ENCODE measurements at places on chromosomes 7 and 10.

DNA sequence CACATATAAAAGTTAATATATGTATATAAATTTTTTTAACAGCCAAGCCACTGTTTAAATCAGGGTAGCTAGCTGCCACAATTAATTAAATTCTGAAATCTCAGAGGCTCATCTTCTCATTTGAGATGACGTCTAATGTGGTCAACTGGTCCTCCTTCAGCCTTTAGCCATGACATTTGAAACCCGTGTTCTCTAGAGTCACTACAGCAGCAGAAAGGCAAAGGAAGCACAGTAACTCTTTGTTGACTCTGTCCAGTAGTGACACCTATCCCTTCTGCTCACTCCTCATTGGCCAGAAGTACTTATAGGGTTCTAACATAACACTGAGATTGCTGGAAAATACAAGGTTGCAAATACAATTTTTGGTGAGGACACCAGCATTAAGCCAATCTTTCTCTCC lies 555.5 kb downstream of the ETV1 start:
- DNase-seq: no peak

DNA sequence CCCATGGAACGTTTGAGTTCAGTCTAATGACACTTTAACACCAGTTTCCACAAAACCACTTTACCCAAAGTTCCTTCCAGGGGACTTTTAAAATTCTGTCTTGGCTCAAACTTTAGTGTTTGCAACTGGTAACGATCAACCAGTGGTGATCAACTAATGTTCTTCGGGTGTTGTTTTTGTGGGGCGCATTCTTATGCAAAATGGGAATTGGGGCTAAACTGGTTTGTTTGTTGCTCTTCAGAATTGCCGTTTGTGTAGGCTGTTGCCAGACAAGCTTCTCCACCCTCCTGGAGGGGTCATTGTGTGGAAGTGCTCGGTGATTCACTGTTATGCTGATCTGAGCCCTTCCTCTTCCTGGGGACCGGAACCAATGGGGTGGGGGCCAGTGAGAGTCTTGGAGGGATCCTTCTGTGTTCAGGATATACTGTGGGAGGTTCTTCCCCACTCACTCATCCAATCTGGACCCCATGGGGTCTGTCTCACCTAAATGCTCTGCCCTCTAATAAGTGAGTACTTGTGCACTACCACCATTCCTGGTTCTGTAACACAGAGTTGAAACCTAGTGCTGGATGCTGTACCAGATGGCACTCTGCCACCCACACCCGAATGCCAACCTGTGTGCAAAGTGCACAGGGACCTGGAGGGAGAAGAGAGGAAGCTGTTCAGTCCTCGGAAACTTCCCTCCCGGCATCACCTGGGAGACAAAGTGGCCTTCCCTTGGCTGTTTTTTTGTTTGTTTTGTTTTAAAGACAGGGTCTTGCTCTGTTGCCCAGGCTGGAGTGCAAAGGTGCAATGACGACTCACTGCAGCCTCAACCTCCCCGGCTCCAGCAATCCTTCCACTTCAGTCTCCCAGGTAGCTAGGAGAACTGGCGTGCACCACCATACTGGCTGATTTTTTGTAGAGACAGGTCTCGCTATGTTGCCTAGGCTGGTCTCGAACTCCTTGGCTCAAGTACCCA lies 2.1 kb downstream of the NFE2L3 start:
- DNase-seq: peak; percentile 65

DNA sequence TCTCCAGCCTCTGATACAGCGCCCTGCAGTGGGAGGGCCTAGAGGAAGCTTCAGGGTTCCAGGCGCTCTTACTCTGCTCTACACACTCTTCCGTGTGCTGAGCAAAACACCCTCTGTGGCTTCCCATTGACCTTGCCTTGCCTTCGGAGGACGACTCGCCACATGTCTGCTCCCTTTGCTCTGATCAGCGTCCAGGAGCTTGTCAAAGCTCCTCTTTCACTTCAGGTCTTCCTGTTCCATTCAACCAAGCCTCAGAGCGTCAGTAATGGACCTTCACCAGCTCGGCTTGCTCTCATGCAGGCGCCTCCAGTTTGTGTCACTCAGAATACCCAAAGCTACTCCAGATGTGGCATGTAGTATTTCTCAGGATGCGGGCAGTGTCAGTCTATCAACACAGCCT lies 173.9 kb downstream of the ARID5B start:
- DNase-seq: no peak

DNA sequence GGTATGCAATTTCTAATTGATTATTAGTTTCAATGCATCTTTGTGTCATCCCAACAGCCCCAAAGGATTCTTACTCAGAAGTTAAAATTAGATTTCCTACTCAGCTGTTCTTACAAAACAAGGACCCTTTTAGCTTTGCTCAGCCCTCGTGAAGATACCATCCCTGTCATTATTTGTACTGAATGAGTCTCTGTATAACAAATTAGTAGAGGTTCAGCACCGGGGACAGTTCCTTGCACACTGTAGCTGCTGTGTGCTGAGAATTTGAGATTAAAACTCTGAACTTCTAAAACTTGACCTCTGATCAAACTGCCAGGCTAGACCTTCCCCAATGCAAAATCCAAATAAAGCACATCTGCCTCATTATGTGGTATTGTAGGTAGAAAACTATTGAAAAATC lies 299.1 kb downstream of the LHFPL3 start:
- DNase-seq: no peak

GRCh38 chr10:33722067-33722466 lies 387.6 kb upstream of the NRP1 start:
- no peak for DNase-seq

DNA sequence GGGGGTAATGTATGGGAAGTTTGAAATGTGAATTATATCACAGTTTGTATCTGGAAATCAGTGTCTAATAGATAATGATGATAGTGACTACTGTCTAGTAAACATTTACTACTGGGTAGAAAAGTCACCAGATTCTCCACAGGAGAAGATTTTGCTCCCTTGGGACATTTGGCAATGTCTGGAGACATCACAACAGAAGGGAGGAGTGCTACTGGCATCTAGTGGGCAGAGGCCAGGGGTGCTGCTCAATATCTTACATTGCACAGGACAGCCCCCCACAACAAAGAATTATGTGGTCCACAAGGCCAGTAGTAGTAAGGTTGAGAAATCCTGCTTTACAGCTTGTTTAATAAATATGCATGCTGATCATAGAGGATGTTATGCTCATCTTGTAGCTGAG lies 92.3 kb upstream of the PRPS1L1 start:
- DNase-seq: no peak

- DNase-seq: peak; percentile 8
These were observed 763.2 kb downstream of the GRID1 start for GRCh38 chr10:85603151-85603940.

DNA sequence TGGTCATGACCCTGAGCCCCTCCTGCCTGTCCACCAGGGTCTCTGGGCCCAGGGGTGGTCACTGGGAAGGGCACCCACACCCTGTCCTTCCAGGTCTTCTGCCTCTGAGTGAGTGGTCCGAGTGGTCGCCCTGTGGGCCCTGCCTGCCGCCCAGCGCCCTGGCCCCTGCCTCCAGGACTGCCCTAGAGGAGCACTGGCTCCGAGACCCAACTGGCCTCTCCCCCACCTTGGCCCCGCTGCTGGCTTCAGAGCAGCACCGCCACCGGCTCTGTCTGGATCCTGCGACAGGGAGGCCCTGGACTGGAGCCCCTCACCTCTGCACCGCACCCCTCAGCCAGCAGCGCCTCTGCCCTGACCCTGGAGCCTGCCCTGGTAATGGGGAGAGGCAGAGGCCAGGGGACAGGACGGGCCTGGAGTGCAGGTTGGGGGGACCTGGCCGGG lies 13.9 kb upstream of the ZNF862 start:
- DNase-seq: no peak

Data from CD4-positive, alpha-beta T cell treated with Interleukin-4 for 4 hours (primary cell).